ENCODE measurements at places on chromosomes 12 and 14.

DNA sequence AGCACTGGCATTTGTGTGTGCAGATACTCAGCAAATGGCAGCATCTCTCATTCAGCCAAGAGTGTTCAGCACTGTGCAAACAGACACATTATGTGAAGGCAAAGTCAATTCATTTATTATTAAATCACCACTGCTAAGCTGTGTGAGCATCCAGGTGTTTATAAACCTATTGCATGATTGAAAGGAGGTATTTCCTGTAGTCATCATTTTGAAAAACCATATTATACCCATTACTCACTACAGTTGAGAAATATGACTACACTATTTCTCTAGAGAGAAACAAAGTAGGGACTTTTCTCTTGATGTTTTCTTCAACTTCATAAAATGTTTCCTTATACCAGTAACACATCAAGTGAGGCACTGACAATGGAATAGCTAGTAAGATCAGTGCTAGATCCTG is 13.7 kb downstream of the SPX start:
- DNase-seq = no peak

DNA sequence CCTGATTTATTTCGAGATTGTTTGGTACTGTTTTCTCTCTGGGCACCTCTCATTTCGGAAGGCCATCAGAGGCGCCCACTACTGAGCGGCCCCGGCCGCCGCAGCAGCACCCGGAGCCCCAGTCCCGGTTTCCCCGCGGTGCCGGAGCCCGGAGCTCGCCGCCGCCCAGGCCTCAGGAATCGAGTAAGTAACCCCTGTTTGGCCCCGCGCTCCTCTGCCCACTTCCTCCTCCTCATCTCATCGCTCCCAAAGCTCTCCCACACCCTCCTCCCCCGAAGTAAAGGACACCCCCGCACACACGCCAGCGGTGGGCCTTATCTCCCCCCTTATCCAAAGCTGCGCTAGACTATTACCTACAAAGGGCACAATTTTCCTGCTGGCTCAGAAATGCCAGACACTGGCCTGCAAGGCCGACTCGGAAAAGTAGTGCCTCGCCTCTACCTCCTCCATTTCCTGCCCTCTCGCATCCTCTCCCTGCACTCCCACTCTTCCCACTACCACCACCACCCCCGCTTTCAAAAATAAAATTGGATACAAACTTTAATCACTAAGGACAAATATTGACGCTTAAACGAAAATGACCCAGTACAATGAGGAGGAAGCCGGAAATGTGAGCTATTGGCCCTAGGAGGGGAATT is 637 bp upstream of the FOXG1 start:
- no peak for DNase-seq

GRCh38 chr12:22250762-22251161 is 83.7 kb downstream of the ST8SIA1 start:
- DNase-seq = no peak

GRCh38 chr12:117333331-117333881 is 28.0 kb downstream of the NOS1 start:
- no peak for DNase-seq

DNA sequence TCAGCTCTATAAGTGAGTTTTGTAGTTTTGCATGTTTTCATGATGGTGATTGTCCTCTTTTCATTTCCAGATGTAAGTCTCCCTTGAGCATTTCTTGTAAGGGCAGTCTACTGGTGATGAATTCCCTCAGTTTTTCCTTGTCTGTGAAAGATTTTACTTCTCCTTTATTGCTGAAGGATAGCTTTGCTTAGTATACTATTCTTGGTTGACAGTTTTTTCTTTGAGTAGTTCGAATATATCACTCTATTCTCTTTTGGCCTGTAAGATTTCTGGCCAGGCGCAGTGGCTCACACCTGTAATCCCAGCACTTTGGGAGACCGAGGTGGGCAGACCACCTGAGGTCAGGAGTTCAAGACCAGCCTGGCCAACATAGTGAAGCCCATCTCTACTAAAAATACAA is 23.6 kb downstream of the SIX4 start:
- DNase-seq = no peak

GRCh38 chr14:98444077-98444476 is 827.9 kb downstream of the BCL11B start:
- DNase-seq = no peak
